Amniotic epithelial cell (primary cell): ENCODE measurements at places on chromosomes 11 and 22.

- no peak for DNase-seq
Measured at GRCh38 chr22:38645430-38645829, 10.8 kb downstream of the FAM227A start.

DNA sequence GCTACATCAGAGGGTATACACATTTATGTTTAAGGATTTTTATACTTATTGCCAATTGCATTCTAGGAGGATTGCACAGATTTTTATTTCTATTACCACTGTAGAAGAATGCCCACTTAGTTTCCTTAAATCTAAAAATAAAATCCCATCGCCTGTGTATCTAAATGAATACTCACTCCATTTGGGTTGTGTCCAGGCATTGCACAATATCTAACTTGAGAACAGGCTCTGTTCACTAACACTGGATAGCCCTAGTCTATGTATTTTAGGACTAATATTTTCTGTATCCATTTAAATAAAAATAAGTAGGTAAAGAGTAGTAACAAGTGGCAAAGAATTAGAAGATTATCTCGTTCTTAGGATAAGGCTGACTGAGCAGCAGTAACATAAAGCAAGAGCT, 4.1 kb downstream of the C11orf52 start:
- peak; percentile 82 for DNase-seq

DNA sequence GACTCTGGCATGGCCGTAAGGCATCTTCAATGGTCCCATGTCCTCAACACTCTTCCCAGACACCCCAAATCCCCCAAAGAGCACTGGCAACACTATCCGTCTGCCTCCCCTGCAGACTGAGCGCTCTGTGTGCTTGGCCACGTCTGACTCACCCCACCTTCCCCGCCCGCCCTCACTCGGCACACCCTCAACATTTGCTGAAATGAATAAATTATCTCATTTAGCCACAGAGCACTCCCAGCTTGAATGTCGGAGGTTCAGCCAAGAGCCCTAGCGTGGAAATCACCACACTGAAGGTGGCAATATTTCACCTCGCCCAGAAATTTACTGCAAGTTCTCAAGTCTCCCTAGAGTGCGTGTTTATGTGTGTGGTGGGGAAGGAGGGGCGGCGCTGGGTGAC, 46.6 kb upstream of the TCF20 start:
- DNase-seq: peak; percentile 45

DNA sequence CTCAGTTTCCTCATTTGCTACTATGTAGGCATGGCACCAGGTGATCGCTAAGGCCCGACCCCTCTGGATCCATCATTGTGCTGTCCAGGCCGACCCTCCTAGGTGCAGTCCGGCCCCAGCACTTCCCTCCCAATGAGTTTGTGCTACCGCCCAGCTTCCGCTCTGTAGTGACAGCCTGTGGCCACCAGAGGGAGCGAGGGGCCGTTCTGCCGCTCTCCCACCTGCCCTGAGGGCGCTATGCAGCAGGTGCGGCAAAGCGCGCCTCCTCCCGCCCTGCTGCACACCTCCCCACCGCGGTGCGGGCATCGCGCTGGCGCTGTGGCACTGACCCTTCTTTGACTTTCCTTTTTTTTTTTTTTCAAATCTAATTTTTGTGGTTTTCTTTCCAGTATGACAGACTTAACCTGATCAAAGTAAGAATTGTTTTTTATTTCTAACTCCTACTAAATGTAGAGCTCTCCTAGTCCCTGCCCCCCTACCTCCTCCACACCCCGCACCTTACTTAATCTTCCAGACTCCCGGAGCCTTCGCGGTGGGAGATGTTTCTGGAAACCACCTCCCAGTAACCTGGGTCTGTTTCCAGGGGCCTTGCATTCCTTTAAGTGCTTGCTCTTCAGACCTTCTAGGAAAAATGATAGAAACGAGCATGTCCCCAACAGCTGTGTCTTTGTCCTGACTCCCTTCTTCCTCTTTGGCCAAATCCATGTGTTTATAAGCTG, 73.7 kb downstream of the SCN3B start:
- no peak for DNase-seq

- DNase-seq: peak; percentile 61
Measured at GRCh38 chr11:64306876-64307622, 1.7 kb downstream of the ESRRA start.

GRCh38 chr11:59223611-59224010, 10.9 kb upstream of the MPEG1 start:
- peak; percentile 81 for DNase-seq

DNA sequence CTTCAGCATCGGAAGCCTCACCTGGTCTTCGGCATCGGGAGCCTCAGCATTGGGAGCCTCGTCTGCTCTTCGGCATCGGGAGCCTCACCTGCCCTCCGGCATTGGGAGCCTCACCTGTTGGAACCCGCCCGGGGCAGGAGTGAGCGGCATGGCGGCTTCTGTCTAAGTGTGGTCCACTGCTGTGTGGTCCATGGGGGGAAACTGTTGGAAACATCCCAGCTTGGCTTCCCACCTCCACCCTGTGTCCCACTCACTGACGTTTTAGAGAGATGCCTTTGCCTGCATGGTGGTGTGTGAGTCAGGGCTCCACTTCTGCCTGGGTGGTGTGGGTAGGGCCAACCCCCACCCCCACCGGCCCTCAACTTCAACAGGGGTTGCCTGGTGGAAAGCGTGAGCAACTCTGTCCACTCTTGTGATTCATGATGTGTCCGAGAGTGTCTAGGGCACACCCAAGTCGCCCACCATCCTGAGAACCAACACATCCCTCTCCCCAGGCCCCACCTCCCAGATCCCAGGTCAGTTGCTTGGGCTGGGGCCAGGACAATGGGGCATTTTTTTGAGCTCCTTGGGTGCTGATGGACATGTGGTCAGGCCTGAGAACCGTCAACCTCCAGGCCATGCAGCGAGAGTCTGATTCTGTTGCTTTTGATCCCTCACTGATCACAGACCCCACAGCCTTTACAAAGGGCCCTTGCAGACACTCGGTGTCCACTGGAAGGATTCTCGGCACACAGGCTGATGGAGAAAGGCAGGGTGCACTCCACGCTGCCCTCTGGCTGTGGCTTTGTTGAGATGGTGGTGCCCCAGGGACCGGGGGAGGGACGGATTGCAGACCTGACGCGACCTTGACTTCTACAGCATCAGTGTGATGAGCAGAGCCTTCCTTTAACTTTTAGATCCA, 406.7 kb downstream of the TBC1D22A start:
- no peak for DNase-seq

GRCh38 chr11:96317571-96317970, 25.4 kb downstream of the MAML2 start:
- DNase-seq: no peak

DNA sequence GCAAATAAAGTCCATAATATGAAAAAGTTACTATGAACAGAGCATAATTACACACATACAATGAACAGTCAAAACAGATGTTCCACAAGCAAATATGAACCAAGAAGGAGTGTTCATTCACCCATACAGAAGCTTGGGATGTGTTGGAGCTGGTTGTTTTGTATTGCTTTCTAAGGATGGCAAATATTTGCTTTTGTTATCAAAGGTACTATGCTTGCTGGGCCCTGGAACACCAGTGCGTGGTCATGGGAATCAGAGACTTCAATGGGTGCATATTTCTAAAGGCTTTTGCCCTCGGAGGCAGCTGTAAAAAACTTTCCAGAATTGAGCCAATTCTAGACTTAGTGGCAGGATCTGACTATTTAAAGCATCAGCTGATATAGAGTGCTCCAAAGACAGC, 85.1 kb downstream of the BARX2 start:
- DNase-seq: no peak

DNA sequence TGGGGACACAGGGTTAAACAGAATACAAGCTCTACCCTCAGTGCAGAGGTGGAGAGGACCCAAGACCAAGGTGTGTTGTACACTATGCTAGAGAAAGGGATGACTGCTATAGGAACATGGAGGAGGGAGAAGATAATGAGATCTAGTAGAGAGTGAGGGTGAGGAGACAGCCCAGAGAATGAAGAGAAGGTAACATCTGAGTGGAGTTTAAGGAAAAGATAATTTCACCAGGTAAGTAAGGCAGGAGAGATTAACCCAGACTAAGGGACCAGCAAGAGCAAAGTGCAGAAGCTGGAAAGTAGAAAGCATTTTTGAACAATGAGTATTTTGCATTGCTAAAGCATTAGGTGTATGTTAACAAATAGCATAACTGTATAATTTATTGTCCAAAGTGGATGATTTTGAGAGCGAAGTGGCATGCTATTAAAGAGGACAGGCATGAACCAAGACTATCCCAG, 128.8 kb downstream of the RASSF10 start:
- DNase-seq: peak; percentile 22

DNA sequence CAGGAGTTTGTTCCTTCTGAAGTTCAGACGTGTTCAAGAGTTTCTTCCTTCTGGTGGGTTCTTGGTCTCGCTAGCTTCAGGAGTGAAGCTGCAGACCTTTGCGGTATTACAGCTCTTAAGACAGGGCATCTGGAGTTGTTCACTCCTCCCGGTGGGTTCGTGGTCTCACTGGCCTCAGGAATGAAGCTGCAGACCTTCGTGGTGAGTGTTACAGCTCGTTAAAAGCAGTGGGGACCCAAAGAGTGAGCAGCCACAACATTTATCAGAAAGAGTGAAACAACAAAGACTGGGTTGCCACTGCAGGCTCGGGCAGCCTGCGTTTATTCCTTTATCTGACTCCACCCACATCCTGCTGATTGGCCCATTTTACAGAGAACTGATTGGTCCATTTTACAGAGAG, 373.1 kb downstream of the ETS1 start:
- DNase-seq: no peak

DNA sequence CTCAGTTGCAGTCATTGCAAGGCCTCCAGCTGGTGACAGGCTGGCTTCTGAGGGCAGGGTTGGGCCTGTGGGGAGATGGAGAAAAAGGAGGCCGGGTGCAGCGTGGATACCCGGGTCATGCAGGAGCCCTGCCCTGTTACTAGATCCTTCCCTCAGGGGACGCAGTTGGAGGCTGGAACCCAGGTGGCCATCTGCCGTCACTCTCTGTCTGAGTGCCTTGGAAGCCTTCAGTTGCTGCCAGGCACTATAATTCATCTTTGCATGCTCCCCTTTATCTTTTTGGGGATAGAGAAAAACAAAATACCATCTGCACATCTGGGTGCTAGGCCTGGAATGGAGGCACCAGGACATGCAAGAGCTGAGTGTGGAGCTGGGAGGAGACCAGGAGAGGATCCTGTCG, 82.7 kb downstream of the TP53I11 start:
- no peak for DNase-seq

DNA sequence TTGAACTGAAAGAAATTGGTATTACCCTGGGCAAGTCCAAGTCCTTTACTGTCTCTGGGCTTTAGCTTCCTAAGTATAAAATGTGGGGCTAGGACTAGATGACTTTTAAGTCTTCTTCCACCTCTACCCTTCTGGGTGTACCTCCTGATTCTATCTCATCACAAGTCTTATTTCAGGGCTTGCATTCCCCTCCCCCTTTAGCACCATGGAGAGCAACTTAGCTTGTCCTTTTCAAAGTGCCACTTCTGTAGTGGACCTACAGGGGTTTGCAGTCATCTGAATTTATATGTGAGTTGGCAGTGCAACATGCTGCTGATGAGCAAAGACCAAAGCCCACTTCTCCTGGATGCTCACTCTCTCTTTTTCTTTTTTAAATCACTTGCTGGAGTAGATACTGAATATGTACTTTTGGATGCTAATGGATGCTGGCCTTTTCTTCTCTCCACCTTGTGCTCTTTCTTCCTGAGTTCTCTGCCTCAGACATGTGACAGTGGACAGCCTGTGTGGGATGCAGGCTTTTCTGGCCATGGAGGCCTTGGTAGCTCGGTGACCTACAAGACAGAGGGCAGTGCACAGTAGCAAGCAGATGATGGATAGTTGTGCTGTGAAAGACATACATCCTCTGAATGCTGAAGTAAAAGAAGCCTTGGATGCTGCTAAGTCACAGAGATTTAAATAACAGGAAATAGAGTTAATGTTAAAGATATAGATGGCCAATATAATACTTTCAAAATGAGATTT, 185.0 kb downstream of the NELL1 start:
- no peak for DNase-seq

DNA sequence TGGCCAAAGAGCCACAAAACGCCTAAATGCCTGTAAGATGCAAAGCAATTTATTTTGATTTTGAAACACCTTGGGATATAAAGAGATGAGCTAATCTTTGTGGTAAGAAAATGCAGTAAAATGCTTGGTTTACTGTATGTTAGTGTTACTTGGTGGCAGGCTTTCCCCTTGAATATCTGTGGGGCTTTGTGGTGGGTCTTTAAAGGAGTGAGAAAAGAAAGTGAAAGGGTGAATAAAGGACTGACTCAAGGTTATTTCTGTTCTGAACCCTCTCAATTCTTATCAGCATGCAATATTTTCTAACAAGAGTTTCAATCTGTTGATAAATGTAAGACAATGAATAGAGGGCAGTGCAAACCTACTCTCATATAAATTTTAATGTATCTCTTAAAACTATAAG, 1555.9 kb upstream of the RAG2 start:
- no peak for DNase-seq

DNA sequence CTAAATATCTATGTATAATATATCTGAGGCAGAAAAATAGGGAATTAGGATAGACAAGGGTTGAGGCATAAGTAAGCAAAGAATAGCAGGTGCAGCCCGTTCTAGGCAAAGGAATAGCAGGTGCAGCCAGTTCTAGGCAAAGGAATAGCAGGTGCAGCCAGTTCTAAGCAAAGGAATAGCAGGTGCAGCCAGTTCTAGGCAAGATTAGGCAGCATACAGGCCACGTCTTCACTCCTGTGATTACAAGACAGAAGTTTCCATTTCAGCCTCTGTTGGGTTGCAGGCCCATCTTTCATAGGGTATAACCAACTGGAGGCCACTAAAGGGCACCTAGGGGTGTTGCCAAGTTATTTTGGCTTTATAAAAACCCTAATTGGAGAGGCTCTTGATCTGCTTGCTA, 28.8 kb upstream of the CHORDC1 start:
- DNase-seq: no peak

DNA sequence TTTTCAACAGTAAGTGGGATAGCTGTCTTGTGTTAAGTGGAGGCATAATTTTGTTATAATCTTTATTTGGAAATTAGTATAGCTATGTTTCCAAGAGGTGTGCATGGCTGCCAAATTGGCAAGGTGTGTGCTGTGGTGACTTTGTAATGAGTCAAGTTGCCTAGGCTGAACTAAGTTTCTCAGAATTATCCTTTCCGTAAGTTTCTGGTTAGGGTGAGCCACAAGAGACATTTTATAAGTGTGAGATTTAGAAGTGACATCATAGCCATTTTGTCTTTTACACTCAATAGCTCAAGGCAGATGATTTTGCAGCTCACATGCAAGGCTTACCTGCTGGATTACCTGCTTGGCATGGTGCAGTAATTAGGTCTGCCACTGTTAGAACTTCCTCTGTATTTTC, 90.3 kb downstream of the C11orf87 start:
- DNase-seq: no peak

DNA sequence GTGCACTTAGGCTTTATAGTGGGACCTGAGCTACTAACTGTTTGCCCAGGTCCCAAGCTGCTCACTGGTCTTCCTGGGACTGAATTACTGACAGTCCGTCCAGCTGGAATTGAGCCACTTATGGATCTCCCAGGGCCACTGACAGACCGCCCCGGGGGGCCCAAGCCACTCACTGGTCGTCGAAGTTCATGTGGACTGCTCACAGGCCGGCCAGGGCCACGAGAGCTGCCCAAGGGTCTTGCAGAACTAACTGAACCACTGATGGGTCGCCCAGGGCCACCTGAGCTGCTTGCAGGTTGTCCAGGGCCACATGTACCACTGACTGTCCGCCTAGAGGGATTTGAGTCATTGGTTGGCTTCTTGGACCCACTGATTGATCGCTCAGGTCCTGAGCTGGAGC, 15.1 kb downstream of the MISFA start:
- DNase-seq: no peak

- peak; percentile 79 for DNase-seq
Measured at GRCh38 chr11:46357483-46357936, 10.2 kb downstream of the DGKZ start.

- DNase-seq: no peak
Measured at GRCh38 chr11:95792200-95792599, 1.9 kb downstream of the CEP57 start.
